ENCODE measurements at places on chromosomes 3 and 15.

- no peak for DNase-seq
Measured at GRCh38 chr15:70240082-70240481, 142.4 kb upstream of the TLE3 start.

DNA sequence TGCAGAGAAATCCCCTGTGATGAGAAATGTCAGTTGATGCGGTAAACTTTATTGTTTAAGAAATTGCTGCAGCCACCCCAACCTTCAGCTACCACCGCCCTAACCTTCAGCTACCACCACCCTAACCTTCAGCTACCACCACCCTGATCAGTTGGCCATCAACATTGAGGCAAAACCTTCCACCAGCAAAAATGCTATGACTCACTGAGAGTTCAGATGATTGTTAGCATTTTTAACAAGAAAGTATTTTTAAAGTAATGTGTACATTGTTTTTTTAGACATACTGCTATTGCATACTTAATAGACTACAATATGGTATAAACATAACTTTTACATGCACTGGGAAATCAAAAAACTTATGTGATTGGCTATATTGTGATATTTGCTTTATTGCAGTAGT, 30.0 kb downstream of the U2SURP start:
- DNase-seq = no peak

DNA sequence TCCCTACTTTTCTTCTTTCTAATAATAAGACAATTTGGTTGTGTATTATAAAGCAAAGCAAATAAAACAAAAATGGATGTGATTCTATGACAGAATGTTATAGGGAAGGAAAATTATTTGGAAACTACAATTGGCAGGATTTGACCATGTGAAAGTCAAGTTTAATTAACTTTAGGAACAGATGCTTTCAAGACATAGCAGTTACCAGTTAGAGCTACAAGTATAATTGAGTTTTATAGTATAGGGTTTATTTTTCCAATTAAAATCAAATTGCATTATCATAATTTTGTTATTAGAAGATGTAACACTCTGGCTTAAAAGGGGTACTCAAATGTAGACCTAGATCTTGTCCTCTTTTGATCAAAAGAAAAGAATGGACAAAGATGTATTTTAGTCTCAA, 110.9 kb downstream of the ROBO2 start:
- no peak for DNase-seq

DNA sequence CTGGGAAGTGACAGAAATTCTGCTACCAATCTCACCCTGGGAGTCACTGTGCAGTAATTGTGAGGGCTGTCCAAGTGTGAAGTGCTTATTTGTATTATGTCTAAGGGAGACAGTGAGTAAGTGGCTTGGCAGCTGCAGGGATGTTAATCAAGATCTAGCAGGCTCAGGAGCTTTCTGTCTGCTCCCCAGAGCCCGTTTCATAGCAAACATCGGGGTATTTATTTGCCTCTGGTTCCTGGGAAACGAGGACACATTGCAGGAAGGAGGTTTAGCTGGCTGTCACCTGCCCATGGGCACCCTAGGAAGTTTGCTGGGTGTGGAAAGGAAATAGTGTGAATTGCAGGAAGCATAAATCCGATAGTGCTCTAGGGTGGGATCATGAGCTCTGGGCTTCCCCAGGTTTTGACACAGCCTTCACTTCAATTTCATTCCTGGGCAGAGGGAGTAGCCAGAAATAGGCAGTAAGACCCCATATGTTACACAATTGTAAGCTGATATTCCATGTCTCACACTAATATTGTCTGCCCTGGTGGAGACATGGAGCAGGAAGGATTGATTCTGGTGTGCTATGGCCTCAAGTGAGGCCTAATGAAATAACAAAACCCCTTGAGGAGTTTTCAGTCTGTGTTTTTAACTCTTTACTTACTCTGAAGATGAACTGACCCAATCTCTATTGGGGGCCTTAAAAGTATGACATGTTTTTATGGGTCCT, 74.1 kb upstream of the MITF start:
- no peak for DNase-seq

DNA sequence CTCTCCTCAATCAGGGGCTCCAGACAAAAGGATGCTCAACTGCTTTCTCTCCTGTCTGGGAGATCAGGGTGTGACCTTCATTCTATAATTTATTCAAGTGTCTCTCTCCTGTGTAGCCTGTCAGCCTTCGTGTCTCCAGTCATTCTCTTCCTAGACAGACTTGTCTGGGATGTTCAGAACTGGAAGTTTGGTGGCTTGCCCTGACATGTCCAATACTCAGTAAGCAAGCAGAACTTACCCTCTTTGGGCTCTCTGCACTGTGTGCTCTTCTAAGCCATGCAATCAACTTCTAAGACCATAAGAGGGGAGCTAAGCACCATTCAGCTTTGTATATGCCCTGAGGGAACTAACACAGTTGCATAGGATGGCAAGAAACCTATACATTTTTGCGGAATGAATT, 14.1 kb downstream of the ACKR2 start:
- no peak for DNase-seq

- DNase-seq = no peak
Measured at GRCh38 chr15:29596266-29596665, 226.0 kb downstream of the TJP1 start.

DNA sequence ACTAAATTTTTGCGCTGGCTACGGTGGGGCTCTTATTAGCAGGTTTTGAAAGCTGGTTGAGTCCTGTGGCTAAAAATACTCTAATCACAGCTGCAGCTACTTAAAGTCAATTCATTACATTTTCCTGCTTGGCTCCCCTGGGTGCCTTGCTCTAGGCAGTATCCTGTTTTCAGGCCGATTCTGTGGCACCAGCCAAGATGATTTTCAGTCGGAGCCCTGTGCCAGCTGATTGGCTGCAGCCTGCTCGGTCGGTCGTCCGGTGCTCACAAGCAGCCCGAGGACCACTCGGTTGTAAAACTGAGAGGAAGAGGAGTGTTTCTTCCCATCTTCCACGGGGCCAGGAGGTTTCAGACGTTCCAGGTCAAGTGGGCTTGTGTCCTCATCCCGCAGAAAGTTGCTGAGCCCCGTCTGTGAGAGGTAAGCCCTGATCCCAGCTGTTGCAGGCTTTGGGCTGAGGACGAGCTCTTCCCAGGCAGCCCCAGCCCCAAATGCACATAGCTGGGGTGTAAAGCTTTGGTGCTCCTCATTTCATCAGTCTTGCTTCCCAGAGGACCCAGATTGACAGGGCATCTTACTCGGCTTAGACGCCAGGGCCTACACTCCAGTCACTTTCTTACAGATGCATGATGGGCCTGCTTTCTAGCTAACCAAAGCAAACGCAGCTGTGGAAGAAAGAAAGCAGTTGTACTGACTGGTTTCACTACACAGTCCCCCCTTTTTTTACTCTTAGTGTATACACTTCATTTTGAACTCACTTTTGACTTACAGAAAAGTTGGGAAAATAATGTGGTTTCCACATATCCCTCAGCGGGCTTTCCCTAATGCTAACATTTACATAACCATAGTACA, 15.9 kb downstream of the LYSMD4 start:
- no peak for DNase-seq

DNA sequence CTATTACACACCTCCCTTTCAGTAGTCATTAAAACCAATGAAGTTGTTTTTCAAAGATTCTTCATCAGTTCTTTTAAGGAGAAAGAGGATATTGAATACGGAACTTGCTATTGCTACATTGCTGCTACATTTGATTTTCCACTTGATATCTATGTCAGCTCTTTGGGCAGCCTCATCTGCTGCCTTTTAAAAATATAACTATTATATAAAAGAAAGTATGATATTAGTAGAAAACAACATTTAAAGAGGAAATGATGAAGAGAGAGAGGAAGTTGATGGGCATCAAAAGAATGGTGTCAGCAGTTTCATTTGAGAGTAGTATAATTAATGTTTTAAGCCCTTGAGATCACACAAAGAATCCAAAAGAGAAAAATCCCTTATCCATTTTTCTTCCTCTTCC, 171.4 kb downstream of the NFKBIZ start:
- DNase-seq = no peak

DNA sequence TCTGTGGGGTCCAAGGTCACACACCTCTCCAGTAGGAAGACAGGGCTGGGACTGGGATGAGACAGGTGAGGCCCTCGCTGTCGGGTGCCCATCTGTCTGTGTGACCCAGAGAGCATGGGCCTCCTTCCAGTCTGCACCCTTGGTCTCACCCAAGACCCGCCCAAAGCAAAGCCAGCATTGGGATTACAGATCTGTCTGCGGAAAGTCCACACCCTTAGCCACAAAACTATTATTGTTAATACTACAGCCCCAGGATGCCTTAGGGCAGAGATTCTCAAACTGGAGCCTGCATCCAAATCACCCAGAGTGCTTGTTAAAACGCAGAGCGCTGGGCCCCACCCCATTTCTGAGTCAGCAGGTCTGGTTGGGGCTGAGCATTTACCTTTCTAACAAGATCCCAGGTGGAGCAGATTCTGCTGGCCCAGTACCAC, 58.5 kb upstream of the ZNF148 start:
- DNase-seq = no peak

DNA sequence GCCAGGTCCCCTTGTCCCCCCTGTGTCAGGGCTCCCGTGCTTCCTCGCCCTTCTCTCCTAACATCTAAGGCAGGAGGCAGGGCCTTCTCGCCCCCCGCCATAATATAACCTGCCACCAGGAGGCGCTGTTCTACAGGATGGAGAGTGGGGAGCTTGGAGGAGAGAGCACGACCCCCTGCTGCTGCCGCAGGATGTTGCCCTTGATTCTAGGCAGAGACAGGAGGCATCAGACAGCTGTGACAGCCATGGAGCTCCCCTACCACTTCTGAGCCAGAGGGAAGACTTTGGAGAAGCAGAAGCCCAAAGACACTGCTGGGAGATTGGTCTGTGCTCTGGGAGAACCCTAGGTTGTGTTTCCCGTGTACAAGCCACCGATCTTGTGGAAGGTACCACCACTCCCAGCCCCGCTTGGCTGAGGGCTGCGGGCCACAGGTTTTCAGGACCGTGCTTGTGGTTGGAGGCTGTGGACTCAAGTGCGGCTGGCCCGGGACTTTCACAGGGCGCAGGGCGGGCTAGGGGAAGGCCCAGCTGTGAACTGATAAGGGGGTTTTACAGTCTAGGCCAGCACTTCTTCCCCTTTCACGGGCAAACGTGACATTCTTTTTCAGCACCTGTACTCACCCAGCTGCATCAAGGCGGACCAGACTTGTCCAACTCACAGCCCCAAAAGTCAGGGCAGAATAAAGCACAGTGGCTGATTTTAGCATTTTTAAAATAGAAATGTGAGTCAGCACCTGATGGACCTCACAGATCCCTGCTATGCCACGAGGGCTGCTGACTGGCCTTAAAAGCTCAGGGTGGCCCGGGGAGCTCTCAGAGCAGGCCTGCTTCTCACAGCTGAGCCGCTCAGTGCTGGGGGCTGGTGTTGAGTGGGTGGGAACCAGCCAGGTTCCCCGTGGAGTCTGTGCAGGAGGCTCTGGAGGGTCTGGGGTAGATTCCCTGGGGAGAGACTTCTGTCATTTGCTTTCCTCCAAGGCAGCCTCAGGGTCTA, 2.6 kb upstream of the TIGIT start:
- DNase-seq = peak; percentile 57

DNA sequence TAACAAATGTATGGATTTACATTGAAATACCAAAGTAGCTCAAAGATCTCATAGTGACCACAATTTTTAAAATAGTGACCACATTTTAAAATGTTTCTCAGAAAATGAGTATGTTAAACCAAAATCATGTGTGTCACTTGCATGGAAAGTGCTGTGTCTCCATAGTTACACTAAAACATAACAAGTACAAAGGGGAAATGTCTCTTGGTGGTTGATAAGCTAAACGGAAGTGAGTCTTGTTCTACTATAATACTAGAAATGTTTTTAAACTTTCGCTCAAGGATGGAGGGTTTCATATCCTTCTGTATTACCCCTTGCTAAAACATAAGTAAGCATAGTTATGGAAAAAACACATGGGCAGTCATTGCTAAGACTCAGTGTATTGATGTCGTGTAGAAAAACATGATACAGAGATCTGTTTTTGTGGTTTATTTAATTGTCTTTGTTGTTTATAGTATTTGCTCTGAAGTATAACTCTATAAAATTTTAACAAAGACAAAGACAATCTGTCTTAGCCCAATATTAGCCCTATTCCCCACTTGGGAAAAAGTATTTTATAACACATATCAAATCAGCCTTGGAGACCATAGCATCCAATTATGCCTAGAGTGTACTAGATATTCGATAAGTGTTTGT, 27.0 kb upstream of the DENND4A start:
- no peak for DNase-seq

DNA sequence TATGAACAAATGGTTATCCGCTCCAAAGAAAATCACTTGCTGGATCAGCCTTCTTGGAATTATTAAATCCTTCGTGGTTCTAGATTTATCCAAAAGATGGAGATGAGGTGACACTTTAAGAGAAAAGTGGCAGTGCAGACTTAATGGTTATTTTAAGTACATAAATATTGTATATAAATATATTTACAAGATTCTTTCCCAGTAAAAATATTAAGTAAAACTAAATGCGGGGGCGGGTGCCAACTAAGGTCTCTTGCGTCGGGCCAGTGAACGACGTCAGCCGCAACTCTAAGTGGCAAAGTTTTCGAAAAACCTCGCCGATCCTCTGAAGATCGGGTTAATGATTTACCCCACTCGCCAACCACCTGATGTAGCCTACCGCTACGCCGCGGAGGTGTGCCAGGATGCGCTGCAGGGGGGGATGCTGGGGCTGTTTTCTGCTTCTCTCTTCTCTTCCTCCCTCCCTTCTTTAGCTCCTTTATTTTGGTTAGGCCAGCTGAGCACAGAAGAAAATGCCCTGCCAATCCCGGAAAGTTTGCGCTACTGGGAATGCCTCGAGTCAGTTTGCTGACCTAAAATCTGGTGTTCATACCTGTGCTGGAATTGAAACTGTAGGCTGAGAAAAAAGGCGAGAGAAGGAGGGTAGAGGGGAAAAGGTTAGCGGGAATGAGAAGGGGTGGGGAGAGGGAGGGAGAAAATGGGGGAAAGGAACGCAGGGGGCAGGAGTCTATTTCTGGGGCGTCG, 7.6 kb upstream of the FOXB1 start:
- no peak for DNase-seq

DNA sequence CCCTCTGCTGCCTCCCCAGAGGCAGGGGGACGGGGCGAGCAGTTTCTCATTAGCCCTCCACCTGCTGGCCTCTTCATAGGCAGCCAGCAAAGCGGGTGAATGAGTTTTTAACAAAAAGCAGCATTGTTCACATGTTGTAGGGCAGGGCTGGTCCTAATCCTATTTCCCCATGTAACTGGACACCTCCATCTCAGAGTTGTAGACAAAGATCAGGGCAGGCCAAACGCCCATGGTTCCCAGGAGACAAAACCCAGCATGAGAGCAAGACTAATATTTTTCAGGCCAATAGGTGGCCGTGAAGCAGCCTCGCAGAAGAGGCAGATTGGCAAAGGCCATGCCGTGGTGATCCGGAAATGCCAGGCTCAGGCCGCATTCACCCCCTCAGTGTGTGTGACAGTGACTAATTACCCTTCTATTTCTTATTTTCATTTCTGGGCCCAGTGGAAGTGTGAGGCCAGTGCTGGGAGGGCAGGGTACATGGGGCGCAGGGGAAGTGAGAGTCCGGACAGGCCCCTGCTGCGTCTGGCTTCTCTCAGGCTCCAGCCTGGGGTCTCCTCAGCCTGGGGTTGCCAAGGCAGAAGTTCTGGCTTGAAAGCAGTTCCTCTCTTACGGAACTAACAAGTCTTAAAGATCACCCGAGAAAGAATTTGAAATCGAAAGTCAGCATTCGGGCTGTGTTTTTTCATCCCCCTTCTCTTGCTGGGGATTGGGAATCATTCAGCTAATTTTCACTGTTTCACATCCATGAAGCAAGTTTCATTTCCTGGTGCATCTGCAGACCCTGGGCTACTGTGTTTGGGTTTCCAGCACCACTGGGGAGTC, 64.8 kb downstream of the BOC start:
- DNase-seq = peak; percentile 53

All from GM12892 (cell line).